ENCODE measurements at places on chromosomes 6 and 20. TPM values are rescaled to one million over a fixed set of nuclear protein-coding genes. Genes with fewer than 3 reads are reported as not detected.

MAPK13 gene
- 5.7 TPM for total RNA-seq

MAS1L gene
- total RNA-seq, result not detected

FHL5 gene
- total RNA-seq, result not detected

SLC35D3 gene
- total RNA-seq, result 0.08 TPM

ADGB gene
- not detected for total RNA-seq

TFAP2C gene
- total RNA-seq, result not detected

LSM2 gene
- total RNA-seq, result 75.9 TPM

REM1 gene
- not detected for total RNA-seq

PTCRA gene
- not detected for total RNA-seq

NEURL2 gene
- 7.6 TPM for total RNA-seq

BMP5 gene
- 0.13 TPM for total RNA-seq

NNAT gene
- 8.0 TPM for total RNA-seq

KCNG1 gene
- total RNA-seq, result 12.5 TPM

RAD21L1 gene
- 0.52 TPM for total RNA-seq

TMEM151B gene
- not detected for total RNA-seq

GPSM3 gene
- total RNA-seq, result 17.7 TPM

SPDEF gene
- total RNA-seq, result 1.3 TPM

SLCO4A1 gene
- total RNA-seq, result not detected

ZNF334 gene
- 1.8 TPM for total RNA-seq

TP53TG5 gene
- total RNA-seq, result not detected

PTCHD4 gene
- total RNA-seq, result 2.6 TPM

LAMA4 gene
- 124 TPM for total RNA-seq

NOX3 gene
- total RNA-seq, result not detected

CLVS2 gene
- total RNA-seq, result not detected

CST2 gene
- not detected for total RNA-seq

PLG gene
- not detected for total RNA-seq

ADGRB3 gene
- total RNA-seq, result 0.48 TPM

MEP1A gene
- total RNA-seq, result not detected

DSTN gene
- 465 TPM for total RNA-seq

HLA-DPB1 gene
- 20.7 TPM for total RNA-seq

TMEM200A gene
- total RNA-seq, result 5.0 TPM

KIAA1755 gene
- total RNA-seq, result 18.0 TPM

HS3ST5 gene
- total RNA-seq, result under 0.01 TPM

ECT2L gene
- total RNA-seq, result not detected

NMBR gene
- not detected for total RNA-seq

ZDHHC14 gene
- 4.3 TPM for total RNA-seq

TMC2 gene
- not detected for total RNA-seq

EBF4 gene
- 3.7 TPM for total RNA-seq

TBXT gene
- not detected for total RNA-seq

CHD6 gene
- 11.0 TPM for total RNA-seq

Measured in epithelial cell of alveolus of lung (primary cell).